ENCODE measurements at places on chromosomes 11 and 22. TPM values are rescaled to one million over a fixed set of nuclear protein-coding genes. Genes with fewer than 3 reads are reported as not detected.
A peak's percentile ranks its signal among the peaks of the same experiment; 100 is the strongest.

- DNase-seq: no peak
These were observed 19.9 kb downstream of the MRTFA start for GRCh38 chr22:40616578-40616977.

Gene SPTBN2
- polyA plus RNA-seq: not detected

- peak; percentile 28 for DNase-seq
These were observed 33.0 kb downstream of the SERGEF start for GRCh38 chr11:17979770-17980371.

- no peak for DNase-seq
These were observed 620 bp downstream of the OR4C16 start for GRCh38 chr11:55572548-55572947.

DNA sequence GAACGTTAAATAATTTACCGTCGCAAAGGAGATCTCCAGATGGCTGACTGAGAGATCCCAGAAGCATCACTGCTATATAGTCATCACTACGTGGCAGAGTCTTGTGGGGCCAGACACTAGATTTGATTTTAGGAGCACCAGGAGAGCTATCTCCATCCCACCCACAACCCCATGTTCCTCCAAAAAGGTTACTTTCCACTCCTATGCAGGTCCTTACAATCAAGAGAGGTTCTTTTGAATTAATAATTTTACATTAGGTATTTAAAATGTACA is 19.4 kb downstream of the GUCY1A2 start:
- no peak for DNase-seq

Data from GM23248 (cell line).